A549 treated with ZK216348 at 1 μM for 4 hours (cell line): ENCODE measurements at places on chromosomes 5 and 9. TPM values are rescaled to one million over a fixed set of nuclear protein-coding genes. Genes with fewer than 3 reads are reported as not detected.

Gene ANKDD1B
- 0.14 to 0.17 TPM in 2 of 5 replicates, not detected in the others for total RNA-seq

Gene SNX24
- total RNA-seq, result 21.3 to 30.5 TPM (median 21.4 TPM) in 5 replicates

Gene SPATA31C1
- not detected in 5 replicates for total RNA-seq

Gene TAF11L5
- total RNA-seq, result not detected in 5 replicates

Gene TMEM245
- 35.3 to 54.6 TPM (median 47.2 TPM) in 5 replicates for total RNA-seq

Gene FAM120A
- total RNA-seq, result 69.9 to 88.9 TPM (median 77.5 TPM) in 5 replicates

Gene OR1J2
- total RNA-seq, result not detected in 5 replicates

Gene BARHL1
- total RNA-seq, result not detected in 5 replicates

Gene SLC9A3
- total RNA-seq, result 1.4 to 2.5 TPM (median 2.3 TPM) in 5 replicates

Gene FRMPD1
- 0.02 to 0.06 TPM (median 0.04 TPM) in 4 of 5 replicates, not detected in the other for total RNA-seq

Gene CRAT
- 20.8 to 32.8 TPM (median 29.3 TPM) in 5 replicates for total RNA-seq

Gene MAPKAP1
- total RNA-seq, result 63.8 to 83.0 TPM (median 75.2 TPM) in 5 replicates

Gene GLRA1
- total RNA-seq, result not detected in 5 replicates

Gene RNF183
- total RNA-seq, result not detected in 5 replicates

Gene ACSL6
- total RNA-seq, result 0.06 TPM in 1 of 5 replicates, not detected in the others

Gene CCIN
- total RNA-seq, result not detected in 5 replicates
